A549 treated with Hydrocortisone at 1 μM for 4 hours (cell line): ENCODE measurements at places on chromosomes 6 and 20. TPM values are rescaled to one million over a fixed set of nuclear protein-coding genes. Genes with fewer than 3 reads are reported as not detected.

FAM184A gene
- not detected in 5 replicates for total RNA-seq

GPR6 gene
- not detected in 5 replicates for total RNA-seq

KIAA0408 gene
- total RNA-seq, result 5.3 to 7.5 TPM (median 5.6 TPM) in 5 replicates

BPI gene
- total RNA-seq, result not detected in 5 replicates

CRISP3 gene
- not detected in 5 replicates for total RNA-seq

MYMX gene
- total RNA-seq, result not detected in 5 replicates
